ENCODE measurements at places on chromosomes 3 and 15.

- no peak for DNase-seq
These were observed 30.1 kb upstream of the RAD51 start for GRCh38 chr15:40664909-40665308.

GRCh38 chr3:94171954-94172353 is 109.1 kb downstream of the NSUN3 start:
- no peak for DNase-seq

GRCh38 chr3:72536878-72537267 is 311.4 kb downstream of the SHQ1 start:
- no peak for DNase-seq

DNA sequence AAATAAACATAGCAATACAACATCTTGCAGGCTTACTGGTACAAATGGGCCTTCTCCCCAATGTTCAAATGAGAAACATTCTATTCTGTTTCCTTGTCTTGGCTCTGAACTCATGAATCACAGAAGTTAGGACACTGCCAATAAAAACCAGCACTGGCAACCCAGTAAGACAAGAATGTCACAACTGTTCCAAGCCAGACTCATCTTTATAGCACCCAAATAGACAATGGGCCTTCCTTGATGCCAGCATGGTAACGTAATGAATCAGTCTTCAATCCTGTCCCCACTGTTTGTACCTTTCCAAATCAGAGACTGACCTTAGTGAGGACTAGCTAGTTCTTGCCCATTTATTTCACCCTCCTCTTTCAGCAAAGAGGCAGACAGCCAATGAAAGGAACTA is 14.1 kb upstream of the RPS17 start:
- DNase-seq, result no peak

DNA sequence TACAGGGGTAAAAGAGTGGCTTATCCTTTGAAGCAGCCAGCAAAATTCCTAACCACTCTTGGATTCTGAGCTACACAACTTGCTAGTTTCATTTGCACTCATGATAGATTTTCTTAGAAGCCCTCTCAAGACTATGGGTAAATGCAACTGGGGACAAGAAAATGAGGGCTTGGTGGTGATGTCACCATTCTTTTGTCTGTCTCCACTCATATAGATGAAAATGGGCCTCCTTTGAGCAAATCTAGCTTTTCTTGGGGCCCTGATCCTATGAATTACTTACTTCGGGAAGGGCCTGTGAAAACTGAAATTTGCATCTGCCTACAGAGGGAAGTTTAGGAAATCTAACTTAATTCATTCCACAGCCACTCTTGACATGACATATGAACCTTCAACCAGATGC is 486.3 kb downstream of the MAGI1 start:
- peak; percentile 34 for DNase-seq

DNA sequence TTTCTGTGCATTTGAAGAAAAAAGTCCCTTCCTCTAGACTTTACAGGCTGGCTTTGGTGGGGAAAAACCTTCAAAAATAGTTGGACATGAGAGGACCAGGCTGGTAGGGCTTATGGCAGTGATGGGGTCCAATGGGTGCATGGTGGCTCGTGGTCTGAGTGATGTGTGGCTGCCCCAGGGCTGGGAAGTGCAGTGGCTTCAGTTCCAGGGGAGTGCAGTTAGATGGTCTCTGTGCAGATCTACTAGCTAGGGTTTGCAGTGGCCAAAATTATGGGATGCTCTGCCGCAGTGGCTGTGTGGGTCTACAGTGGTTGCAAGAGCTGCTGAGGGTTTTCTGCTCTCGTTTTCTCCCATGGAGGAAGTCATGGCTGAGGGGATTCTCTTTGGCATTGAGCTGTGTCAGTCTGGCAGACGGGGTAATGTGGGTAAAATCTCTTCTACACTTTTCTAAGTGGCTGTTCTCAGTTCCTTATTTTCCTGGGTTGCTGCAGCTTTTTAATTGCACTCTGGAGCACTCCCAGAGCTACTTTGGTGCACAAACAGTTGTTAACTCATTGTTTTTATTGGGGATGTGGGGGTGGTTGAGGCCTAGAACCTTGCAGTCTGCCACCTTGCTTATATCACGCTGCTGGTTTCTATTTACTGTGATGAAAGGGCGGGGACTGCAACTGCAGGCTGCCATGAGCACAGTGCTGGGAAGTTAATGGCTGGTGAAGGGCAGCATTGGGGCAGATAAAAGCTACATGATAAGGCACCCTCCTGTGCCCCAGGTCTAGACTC is 1324.6 kb downstream of the NSUN3 start:
- no peak for DNase-seq

- peak; percentile 57 for DNase-seq
These were observed 13.2 kb upstream of the TMEM212 start for GRCh38 chr3:171829841-171830517.

GRCh38 chr15:66614951-66615760 is 49.4 kb upstream of the LCTL start:
- no peak for DNase-seq

- DNase-seq, result no peak
These were observed 10.2 kb downstream of the ALDH1L1 start for GRCh38 chr3:126170073-126170777.

DNA sequence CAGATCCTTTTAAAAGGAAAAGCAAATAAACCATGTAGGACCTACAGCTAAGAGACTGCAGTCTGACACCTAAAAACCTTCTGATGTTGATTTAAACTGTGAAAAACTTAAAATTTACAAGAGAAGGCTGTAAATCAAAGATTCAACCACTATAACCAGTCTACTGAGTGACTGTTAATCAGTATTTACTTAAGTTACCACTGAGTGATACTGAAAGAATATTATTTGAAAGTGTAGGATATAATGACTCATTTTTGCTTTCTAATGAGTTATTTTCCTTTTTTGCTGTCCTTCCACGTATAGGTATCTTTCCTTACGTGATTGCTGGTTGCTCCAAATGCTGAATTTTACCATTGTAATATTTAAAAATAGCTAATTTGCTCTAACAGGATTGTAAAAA is 44.6 kb downstream of the RFX7 start:
- no peak for DNase-seq

- no peak for DNase-seq
These were observed 80.6 kb upstream of the MITF start for GRCh38 chr3:69658514-69659140.

GRCh38 chr15:36584511-36584910 is 5.1 kb downstream of the CDIN1 start:
- no peak for DNase-seq

GRCh38 chr15:67579164-67579563 is 36.7 kb downstream of the MAP2K5 start:
- no peak for DNase-seq

All from brain (organoid and tissue), 16 donors.